ENCODE measurements at places on chromosomes 2 and 18.

DNA sequence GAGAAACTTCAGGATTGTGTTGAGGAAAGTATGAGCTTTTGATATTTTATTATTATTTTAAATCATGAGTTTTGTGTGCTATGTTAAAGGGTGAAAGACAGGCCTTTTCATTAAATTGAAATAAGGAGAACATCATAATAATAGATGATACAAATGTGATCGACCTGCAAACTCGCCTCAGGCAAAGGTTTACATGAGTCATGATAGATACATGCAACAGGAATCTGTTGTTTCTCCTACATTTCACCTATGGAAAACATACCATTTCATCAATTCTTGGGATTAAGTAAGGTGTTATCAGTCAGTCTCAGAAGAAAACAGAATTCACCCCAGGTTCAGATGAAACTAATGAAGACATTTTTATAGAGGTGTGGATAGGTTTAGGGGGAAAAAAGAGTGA is 1992.5 kb upstream of the PIK3C3 start:
- DNase-seq: no peak

GRCh38 chr18:63205791-63206252 is 113.7 kb downstream of the BCL2 start:
- no peak for DNase-seq

DNA sequence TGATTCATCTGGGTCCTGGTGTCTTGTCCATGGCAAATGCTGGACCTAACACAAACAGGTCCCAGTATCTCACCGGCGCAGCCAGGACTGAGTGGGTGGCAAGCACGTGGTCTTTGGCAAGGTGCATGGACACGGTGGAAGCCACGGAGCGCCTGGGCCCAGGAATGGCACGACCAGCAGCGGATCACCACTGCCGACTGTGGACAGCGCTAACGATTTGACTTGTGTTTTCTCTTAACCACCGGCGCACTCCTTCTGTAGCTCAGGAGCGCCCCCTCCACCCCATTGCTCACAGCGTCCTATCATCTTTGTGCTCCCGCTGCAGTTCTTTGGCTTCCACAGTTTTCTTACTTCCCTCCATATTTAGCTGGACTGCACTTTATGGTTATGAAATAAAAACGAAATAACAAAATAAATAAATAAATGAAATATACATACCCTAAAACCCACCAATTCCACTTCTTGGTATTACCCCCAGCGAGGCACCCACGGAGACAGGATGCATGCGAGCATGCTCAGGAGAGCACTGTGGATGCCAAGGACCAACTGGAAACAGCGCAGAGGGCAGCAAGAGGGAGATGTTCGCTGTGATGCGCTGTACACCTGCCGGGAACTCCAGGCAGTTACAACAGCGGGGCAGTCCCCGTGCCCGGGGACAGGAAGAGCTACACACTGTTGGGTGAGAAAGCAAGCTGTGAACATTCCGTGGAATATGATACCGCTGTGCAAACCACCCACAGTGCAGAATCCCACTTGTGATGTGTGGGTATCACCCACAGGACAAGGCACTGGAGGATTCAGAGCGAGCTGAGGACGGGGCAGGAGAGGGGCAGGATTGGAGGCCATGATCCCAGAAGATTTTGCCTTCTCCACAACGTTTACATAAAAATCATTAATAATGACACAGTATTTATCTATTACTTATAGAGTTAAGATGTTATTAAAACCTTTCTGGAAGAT is 7.0 kb upstream of the CIDEA start:
- DNase-seq: no peak

DNA sequence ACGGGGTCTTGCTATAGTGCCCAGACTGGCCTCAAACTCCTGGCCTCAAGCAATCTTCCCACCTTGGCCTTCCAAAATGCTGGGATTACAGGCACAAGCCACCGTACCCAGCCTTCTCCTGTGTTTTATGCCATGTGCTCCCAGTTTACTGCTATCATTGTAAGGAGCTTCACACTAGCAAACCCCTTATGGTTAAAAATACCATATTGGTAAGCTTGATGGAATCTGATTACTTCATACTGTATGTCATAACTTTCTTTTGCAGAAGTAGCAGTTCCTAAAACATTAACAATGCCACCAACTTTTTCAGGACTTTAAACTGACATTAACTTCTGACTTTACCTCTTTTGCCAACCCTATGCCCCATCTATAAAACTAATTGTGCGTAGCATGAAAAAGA is 36.2 kb downstream of the HAT1 start:
- no peak for DNase-seq

- DNase-seq: no peak
Observed at GRCh38 chr2:40352041-40352702, 99.7 kb downstream of the SLC8A1 start.

- DNase-seq: no peak
Observed at GRCh38 chr2:230944123-230944653, 19.1 kb upstream of the GPR55 start.

GRCh38 chr2:6972067-6972710 is 55.0 kb downstream of the RNF144A start:
- no peak for DNase-seq

DNA sequence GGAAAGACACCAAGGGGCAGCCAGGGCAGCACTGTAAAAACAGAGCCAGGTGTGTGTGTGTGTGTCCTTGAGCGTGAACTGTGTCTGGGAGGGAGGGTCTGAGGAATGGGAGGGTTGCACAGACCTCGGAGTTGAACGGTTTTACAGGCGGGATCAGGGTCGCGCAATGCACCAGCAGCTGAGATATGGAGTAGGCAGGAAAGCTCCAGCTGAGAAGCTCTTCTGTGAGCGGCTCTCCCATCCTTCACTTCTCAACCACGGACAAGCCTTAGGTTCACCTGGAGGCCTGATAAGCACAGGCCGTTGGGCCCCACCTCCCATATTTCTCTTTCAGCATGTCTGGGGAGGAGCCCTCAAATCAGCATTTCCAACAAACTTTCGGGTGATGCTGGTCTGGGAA is 12.1 kb downstream of the SERTAD2 start:
- DNase-seq: no peak

DNA sequence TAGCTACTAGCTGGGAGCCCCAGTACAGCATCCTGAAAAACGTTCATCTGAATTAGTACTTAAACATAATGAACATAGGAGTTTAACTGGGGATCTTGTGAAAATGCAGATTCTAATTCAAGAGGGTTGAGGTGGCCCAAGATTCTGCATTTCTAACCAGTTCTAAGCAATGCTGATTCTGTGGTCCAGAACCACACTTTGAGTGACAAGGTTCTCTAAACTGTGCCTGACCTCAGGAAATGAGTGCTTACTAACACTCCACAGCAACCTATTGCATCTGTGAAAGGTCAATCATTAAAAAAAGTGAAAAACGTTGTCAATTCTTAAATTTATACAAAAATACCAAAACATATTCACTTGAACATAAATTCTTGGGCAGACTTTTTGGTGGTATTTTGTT is 157.1 kb upstream of the ZFP36L2 start:
- no peak for DNase-seq

GRCh38 chr2:101161658-101162057 is 10.5 kb upstream of the TBC1D8 start:
- no peak for DNase-seq

DNA sequence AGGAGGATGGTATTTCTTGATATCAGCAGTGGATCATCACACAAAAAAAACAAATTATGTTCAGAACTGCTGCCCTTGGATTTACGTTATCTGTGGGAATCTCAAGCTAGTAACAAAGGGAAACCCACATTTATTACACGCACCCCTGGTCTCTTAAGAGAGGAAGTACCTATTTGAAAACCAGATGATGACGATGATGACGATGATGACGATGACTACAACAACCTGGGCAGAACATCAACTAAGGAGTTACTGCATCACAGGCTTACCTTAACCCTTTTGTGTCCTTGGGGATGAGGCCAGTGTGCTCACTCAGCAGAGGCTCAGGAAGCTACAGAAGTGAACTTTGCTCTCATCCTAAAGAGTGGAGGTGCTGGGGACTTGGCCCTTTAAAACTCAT is 169.4 kb downstream of the FSHR start:
- no peak for DNase-seq

- DNase-seq: no peak
Observed at GRCh38 chr2:155687181-155687580, 645.3 kb downstream of the NR4A2 start.

DNA sequence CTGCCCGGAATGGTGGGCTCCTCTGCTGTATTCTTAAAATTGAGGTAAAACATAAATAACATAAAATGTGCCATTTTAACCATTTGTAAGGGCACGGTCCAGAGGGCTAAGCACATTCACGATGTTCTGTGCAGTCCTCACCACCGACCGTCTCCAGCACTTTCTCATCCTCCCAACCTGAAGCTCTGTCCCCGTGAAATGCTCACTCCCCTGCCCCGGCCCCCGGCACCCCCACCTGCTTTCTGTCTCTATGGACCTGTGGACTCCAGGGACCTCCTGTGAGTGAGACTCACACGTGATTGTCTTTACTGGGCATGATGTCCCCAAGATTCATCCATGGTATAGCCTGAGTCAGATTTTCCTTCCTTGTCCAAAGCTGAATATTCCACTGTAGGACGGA is 38.7 kb upstream of the CTDP1 start:
- no peak for DNase-seq

DNA sequence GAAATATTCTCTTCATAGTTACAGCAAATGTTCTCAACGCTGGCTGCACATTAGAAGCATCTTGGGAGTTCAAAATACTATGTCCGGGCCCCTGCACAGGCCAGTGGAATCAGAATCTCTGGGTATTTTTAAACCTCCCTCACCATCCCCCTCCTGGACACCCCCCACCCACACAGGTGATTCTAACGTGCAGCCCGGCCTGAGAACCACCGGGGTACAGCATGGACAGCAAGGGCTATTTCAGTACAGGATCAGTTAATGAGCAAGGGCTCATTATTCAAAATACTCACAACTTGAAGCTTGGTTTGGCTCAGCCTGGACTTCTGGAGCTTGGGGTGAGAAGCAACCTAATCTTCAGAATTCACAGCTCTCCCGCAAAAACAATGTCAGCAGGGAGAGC is 31.4 kb downstream of the INO80C start:
- DNase-seq: no peak

DNA sequence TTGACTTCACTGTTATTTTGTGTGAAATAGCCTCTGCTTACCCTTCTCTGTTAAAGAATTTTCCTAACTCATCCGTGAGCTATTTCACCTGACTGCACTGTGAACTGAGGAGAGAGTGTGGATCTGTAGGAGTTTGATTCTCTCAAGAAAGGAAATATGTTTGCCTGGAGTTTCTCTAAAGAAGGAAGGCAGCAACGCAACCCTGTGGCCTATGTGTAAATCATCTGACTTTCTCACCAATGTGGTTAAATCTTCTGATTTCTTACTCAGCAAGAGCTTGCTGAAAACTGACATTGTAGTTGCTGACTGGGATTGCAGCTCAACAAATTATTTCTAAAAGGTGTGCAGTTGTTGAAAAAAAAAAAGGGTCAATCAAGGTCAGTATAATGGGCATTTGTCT is 153.9 kb upstream of the PELI1 start:
- no peak for DNase-seq

GRCh38 chr2:12685145-12685544 is 31.6 kb upstream of the TRIB2 start:
- no peak for DNase-seq

DNA sequence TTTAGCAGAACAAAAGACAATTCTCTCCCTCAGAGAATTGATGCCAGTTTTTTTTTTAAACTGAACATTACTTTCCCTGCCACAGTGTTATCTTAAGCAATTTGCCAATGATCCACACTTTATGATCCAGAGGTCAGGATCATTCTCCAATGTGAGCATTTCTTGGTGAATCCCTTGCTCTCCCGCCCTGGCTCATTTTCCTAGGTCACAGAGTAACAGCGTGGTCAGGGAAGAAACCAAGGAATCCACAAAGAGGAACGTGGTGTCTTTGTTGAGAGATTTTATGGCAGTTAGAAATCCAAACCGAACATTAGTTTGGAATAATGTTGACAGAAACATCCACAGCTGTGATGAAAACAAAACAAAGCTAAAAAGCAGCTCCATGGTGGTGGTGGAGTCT is 250.3 kb downstream of the TTC32 start:
- DNase-seq: no peak

DNA sequence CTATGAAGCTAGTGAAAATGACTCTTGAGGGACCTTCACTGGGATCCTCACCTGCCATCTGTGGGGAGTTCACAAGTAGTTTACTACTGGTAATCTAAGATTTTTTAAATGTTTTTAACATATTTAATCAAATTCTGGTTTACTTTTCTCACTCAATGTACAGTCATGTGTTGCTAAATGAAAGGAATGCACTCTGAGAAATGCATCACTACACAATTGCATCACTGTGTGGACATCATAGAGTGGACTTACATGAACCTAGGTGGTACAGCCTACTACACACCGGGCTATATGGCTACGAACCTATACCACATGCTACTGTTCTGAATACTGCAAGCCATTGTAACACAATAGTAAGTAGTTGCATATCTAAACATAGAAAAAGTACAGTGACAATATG is 528.0 kb downstream of the BCL11A start:
- no peak for DNase-seq

- no peak for DNase-seq
Observed at GRCh38 chr2:223020971-223021675, 30.9 kb upstream of the KCNE4 start.

DNA sequence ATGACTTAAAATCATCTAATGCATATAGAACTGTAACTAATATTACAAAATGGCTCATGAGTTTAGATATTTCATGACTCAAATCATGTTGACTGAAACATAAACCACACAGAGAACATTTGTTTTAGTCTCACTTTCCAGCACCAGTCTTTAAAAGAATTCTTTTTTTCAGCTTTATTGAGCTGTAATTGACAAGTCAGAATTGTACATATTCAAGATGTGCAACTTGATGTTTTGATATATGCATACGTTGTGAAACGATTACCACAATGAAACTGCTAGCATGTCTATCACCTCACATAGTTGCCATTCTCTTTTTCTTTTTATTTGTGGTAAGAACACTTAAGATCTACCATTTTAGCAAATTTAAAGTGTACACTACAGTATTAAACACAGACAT is 25.0 kb upstream of the TMEM178A start:
- DNase-seq: no peak

- DNase-seq: no peak
Observed at GRCh38 chr2:88081924-88082608, 14.4 kb downstream of the SMYD1 start.

GRCh38 chr18:23352042-23352441 is 101.0 kb upstream of the RIOK3 start:
- no peak for DNase-seq

GRCh38 chr18:60193780-60194179 is 178.8 kb downstream of the MC4R start:
- DNase-seq: no peak

GRCh38 chr2:199848389-199849130 is 2.4 kb downstream of the FTCDNL1 start:
- DNase-seq: no peak
